ENCODE measurements at places on chromosomes 2 and 18.

DNA sequence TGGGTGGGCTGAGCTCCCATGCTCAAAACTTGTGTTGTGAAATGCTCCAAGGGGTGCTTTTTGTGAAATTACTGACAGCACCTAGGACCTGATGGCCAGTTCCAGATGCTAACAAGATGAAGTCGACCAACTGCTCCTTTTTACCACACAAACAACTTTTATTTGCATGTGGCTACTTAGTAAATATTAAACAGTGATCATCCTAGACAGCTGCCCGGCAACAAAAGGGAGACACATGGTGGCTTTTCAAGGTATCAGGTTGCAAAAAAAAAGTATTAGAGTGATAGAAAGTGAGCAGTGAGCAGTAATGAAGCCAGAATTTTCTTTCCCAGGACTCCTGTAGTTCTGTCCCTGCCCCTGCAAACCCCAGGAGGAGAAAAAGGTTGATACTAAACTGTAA lies 118.5 kb downstream of the RPIA start:
- no peak for DNase-seq

GRCh38 chr18:51151568-51152511 lies 45.6 kb downstream of the MEX3C start:
- no peak for DNase-seq

- DNase-seq = no peak
Observed at GRCh38 chr2:34102339-34102738, 503.2 kb upstream of the FAM98A start.

GRCh38 chr2:189129971-189130370 lies 49.6 kb downstream of the COL5A2 start:
- no peak for DNase-seq

GRCh38 chr2:218067523-218067922 lies 1.5 kb upstream of the RUFY4 start:
- no peak for DNase-seq

- no peak for DNase-seq
Observed at GRCh38 chr2:112876257-112876970, 34.6 kb upstream of the IL37 start.

- no peak for DNase-seq
Observed at GRCh38 chr2:158984604-158985135, 16.2 kb downstream of the TANC1 start.

DNA sequence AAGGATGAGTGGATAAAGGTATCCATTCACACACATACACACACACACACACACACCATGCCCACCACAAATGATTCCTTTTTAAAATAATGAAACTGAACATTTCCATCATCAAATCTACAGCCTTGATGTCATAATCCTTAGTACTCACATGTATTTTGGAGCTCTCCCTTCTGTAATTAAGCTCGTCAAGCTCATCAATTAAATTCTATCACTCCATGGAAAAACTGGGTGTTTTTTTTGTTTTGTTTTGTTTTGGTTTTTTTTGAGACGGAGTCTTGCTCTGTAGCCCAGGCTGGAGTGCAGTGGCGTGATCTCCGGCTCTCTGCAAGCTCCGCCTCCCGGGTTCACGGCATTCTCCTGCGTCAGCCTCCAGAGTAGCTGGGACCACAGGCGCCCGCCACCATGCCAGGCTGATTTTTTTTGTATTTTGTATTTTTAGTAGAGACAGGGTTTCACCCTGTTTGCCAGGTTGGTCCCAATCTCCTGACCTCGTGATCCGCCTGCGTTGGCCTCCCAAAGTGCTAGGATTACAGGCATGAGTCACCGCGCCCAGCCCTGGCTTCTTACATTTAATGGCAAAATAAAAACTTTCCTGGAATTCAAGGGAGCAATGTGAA lies 78.6 kb upstream of the RGPD4 start:
- DNase-seq = no peak

- DNase-seq = no peak
Observed at GRCh38 chr2:85433511-85434089, 15.1 kb downstream of the SH2D6 start.

DNA sequence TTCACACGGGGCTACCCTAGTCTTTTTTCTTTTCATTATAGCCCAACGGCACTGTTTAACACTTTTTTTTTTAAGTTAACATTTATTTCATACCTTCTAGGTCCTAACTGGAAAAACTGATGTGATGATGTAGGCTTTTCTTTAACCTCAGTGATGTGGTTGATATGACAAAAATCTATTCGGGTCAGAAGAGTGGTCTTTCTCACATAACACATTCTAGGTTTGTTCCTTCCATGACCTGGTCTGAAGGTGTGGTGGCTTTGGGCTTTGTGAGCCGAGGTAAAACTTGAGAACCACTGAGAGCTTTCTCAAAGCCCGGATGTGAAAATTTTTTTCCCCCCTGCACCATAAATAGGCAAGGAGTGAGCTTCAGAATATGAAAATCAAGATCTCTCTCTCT lies 44.2 kb downstream of the GPD2 start:
- DNase-seq = no peak

GRCh38 chr2:9679218-9679617 lies 48.4 kb upstream of the YWHAQ start:
- DNase-seq = no peak

GRCh38 chr2:24635181-24635580 lies 144.1 kb downstream of the NCOA1 start:
- DNase-seq = no peak

GRCh38 chr2:128631698-128632500 lies 313.2 kb upstream of the HS6ST1 start:
- DNase-seq = no peak

DNA sequence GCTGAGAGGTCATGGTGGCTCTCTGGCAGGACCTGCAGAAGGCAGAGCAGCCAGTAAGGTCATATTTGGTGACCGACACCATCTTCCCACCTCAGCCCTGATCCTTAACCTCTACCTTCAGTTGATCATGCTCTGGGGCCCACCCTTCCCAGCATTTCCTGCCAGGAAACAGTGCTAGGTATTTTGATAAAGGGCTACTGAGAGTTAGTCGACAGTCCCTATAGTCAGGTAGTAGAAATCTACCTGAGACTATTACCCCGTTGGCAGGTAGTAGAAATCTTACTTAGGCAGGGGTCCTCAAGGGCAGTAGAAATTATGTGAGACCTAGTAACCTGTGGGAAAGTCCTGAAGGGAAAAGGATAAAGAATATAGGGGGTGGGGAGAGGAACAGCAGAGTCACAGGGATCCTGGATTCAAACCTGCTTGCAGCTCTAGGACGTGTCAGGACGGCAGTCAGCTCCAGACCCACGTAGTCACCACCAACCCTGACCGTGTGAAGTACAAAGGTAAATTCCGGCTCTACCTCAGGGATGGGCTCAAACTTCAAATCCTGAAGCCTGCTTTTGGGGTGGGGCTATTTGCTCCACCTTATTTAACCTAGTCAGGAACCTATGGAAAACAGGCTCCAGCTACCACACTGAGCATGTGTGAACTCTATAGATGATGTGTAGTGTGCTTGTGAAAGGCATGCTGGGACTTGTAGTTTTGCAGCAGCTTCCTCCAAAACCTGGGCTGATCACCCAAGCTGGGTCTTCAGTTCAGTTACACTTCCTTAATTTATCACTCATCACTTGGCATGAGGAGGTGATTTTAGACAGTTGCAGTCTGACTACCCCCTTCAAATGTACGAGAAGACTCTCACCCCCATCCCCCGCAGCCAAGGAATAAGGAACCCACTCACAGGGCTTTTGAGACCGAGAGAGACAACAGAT lies at the start of gene DQX1:
DQX1 (minus strand) TSS at position 515 of the 932 bp plus-strand sequence; CDS start at position 13, 502 bp downstream.
- DNase-seq = peak; percentile 63

- no peak for DNase-seq
Observed at GRCh38 chr18:52451256-52451655, 111.3 kb downstream of the DCC start.

- DNase-seq = no peak
Observed at GRCh38 chr2:20224164-20224715, 690 bp downstream of the SDC1 start.

DNA sequence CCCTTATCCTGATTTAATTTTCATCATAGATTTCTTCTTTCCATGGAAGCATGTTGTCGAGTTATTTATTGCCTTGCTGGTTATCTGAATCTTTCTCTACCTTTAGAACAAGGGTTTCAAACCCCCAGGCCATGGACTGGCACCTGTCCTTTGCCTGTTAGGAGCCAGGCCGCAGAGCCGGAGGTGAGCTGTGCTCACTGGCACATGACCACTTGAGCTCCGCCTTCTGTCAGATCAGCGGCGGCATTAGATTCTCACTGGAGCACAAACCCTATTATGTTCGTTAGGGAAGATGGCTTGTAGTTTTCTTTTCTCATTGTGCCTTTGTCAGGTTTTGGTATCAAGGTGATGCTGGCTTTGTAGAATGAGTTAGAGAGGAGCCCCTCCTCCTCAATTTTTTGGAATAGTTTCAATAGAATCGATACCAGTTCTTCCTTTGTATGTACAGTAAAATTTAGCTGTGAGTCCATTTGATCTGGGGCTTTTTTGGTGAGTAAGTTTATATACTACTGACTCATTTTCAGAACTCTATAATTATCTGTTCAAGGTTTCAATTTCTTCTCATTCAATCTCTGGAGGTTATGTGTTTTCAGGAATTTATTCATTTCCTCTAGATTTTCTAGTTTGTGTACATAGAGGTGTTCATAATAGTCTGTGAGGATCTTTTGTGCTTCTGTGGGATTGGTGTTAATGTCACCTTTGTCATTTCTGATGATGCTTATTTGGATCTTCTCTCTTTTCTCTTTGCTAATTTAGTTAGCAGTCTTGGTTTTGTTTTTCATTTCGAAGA lies 668.0 kb upstream of the FAM98A start:
- no peak for DNase-seq

GRCh38 chr2:52877703-52878102 lies 889.9 kb upstream of the CHAC2 start:
- DNase-seq = no peak

DNA sequence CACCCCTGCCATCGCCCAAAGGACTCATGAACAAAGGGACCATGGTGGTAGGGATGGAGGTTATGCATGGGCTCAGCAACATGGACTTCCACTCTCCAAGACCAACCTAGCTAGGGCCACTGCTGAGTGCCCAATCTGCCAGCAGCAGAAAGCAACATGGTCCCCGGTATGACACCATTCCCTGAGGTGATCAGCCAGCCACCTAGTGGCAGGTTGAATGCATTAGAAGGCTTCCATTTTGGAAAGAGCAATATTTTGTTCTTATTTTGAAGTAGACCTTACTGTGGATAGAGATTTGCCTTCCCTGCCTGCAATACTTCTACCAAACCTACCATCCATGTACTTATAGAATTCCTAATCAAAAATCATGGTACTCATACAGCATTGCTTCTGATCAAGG lies 99.8 kb downstream of the METTL4 start:
- DNase-seq = no peak

- DNase-seq = peak; percentile 45
Observed at GRCh38 chr2:205686783-205687640, 4.7 kb downstream of the NRP2 start.

DNA sequence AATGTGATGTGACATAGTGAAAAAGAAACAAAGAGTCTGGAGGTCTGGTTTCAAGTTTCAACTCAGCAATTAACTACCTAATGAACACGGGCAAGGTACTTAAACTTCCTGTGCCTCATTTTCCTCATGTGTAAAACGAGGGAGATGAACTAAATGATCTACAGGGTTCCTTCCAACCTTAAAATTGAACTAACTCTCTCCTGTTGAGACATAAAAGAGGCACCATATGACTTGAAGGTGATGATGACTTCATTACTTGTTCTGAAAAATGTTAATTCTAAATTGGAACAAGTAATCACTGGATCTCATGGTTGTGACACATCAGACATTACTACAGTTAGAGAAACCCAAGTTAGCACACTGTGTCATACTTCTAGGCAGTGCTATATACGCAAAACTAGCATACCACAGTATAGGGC lies 8.9 kb upstream of the REL start:
- DNase-seq = peak; percentile 88

DNA sequence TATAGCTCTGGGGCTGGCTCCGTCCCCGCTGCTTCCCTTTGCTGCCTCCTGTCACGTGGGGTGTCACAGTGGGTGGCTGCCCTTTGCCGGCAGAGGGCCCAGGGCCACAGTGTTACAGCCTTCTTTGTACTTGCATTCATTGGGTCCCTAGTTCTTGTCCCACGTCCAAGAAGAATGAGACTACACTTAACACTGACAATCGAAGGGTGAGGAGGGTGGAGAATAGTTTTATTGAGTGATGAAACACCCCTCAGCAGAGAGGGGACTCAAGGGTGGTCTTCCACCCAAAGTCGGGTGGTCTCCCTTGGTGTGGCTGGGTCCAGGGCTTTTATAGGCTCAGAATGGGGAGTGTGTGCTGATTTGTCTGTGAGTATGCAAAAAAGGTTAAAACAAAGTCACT lies 1.9 kb downstream of the ATG4B start:
- no peak for DNase-seq

DNA sequence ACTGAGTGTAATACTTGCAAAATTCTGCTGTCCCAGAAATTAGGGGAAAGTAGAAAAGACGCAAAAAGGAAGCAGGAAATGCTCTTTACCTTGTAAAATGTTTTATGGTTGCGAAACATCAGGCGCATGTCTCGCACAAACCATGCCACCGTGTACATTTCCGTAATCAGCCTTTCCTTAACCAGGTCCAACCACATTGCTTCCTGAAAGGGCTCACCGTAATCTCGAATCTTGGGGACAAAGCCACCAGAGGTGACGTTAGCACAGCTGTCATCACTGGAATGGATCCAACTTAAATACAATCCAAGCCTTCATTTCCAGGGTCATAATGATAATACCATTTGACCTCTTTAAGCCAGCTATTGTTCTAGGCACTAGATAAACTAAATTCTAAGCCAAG lies 49.3 kb downstream of the SP110 start:
- no peak for DNase-seq

- DNase-seq = no peak
Observed at GRCh38 chr2:56133931-56134629, 49.7 kb upstream of the CCDC85A start.

GRCh38 chr2:33307659-33308270 lies 168.7 kb upstream of the RASGRP3 start:
- no peak for DNase-seq

DNA sequence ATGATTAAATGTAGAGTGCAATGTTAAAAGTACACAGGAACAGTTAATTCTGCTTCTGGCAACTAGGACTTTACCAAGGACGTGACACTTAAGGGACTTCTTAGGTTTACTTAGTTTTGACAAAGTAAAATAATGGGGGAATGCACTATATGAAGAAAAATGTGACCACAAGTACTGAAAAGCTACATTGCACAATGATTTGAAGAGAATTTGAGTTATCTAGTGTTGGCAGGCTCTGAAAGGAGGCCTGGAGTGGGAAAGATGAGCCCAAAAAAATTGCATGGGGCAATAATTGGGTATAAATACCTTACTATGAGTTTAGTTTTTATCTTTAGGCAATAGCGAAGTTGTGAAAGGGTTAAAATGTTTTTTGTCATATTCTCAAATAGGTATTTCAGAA lies 173.7 kb downstream of the DOK6 start:
- DNase-seq = no peak
